Stimulated activated CD8-positive, alpha-beta memory T cell treated with anti-CD3 and anti-CD28 coated beads, Interleukin-4, amount 100 ng/mL, for 48 hours (primary cell): ENCODE measurements at places on chromosomes 3 and 15.

DNA sequence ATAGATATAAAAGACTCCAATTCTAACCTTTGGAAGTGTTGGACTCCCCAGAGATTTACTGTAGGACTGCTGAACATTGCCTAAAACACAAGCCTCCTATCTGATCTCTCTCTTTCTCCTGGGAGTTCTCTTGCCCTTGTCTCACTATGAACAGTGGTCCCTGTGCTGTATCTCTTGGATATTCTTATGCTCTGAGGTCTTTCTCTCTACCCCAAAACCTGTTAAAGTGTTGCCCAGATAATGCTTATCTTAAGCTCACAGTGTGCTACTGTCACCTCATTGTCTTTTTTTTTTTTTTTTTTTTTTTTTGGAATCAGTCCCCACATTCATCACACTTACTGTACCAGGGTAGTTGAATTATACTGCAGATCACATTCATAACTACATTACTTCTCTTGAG lies 131.0 kb upstream of the CBLB start:
- DNase-seq = no peak

- DNase-seq = peak; percentile 40
Measured at GRCh38 chr3:67947808-67948508, 293.5 kb upstream of the SUCLG2 start.

DNA sequence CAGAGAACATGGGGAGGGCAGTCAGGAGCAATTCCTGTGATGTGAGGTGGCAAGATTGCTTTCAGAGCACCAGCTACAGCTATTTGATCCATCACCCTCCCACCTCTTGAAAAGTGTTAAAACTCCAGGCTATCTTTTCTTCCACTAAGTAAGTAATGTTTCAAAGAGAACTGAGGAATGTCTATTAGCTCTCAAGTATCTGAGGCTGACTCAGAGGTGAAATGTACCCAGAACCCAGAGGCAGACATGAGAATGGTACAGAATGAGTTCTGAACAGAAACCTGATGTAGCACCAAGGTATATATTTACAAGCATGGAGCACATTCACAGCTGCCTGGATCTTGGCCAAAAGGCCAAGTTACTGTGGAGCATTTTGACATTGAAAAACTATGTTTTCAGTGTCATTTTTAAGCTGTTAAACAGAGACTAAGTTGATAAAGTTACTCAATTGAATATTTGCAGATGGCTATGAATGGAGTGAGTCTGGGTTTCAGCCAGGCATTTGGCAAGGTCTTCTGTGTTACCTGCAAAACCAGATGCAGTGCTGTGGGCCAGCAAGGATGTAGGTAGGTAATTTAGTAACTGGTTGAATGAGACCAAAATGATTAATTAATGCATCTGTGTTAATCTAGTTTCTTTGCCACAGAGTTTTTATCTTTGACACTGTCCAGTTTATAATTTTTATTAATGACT lies 227.7 kb upstream of the CD96 start:
- no peak for DNase-seq

- no peak for DNase-seq
Measured at GRCh38 chr3:149647285-149647684, 10.5 kb downstream of the WWTR1 start.

GRCh38 chr15:47218295-47218694 lies 499.0 kb upstream of the SEMA6D start:
- no peak for DNase-seq
